ENCODE measurements at places on chromosomes 2 and 18. TPM values are rescaled to one million over a fixed set of nuclear protein-coding genes. Genes with fewer than 3 reads are reported as not detected.

IGFBP5 gene
- 0.74 TPM for total RNA-seq

HOXD13 gene
- total RNA-seq, result not detected

CKAP2L gene
- 15.1 TPM for total RNA-seq

SNED1 gene
- 1.1 TPM for total RNA-seq

ASB18 gene
- not detected for total RNA-seq

GAD1 gene
- total RNA-seq, result 0.47 TPM

METTL8 gene
- 54.4 TPM for total RNA-seq

RAPGEF4 gene
- total RNA-seq, result 4.7 TPM

CYS1 gene
- 0.04 TPM for total RNA-seq

IDH1 gene
- total RNA-seq, result 536 TPM

GRCh38 chr2:72826156-72826477 is 284 bp upstream of the EXOC6B start:
- H3K4me3 ChIP-seq, result peak overlapping the region; percentile 92
- no peak for DNase-seq
- peaks cover 10% of the 10 kb centered on the region for H3K4me1 ChIP-seq
- H3K27ac ChIP-seq, result no peak overlapping the region

GRCh38 chr2:10241641-10242430 is 60.9 kb upstream of the HPCAL1 start:
- H3K27ac ChIP-seq, result no peak overlapping the region
- H3K4me3 ChIP-seq, result no peak overlapping the region
- no peak for DNase-seq
- H3K36me3 ChIP-seq, result no peaks in the 10 kb centered on the region

GRCh38 chr2:236319036-236319435 is 54.8 kb upstream of the ASB18 start:
- no peaks in the 10 kb centered on the region for H3K4me1 ChIP-seq
- DNase-seq, result no peak
- no peak overlapping the region for H3K27ac ChIP-seq
- H3K36me3 ChIP-seq, result peaks cover 3% of the 10 kb centered on the region
- H3K27me3 ChIP-seq, result no peaks in the 10 kb centered on the region
- no peak overlapping the region for H3K4me3 ChIP-seq

- H3K4me1 ChIP-seq, result peaks cover 17% of the 10 kb centered on the region
- no peak overlapping the region for H3K27ac ChIP-seq
- DNase-seq, result peak; percentile 77
- no peaks in the 10 kb centered on the region for H3K27me3 ChIP-seq
- H3K4me3 ChIP-seq, result no peak overlapping the region
- H3K36me3 ChIP-seq, result no peaks in the 10 kb centered on the region
Observed at GRCh38 chr2:227774011-227774624, 28.4 kb downstream of the SCYGR8 start.

DNA sequence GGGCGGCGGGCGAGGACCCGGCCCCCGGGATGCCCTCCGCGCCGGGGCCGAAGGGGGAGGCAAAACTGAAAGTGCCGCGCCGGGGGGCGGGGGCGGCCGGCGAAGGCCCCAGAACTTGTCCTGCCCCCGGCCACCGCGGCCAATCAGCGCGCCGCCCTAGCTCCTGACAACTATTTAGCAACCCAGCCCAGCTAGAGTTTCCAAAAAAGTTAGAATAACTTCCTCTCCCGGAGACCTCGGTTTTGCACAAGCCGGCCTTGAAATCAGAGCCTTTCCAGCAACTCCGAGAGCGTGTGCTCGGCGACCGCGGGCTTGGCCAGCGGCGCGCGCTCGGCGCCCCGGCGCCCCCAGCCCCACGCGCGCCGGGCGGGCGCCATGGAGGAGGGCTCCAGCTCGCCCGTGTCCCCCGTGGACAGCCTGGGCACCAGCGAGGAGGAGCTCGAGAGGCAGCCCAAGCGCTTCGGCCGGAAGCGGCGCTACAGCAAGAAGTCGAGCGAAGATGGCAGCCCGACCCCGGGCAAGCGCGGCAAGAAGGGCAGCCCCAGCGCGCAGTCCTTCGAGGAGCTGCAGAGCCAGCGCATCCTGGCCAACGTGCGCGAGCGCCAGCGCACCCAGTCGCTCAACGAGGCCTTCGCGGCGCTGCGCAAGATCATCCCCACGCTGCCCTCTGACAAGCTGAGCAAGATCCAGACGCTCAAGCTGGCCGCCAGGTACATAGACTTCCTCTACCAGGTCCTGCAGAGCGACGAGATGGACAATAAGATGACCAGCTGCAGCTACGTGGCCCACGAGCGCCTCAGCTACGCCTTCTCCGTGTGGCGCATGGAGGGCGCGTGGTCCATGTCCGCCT is at the start of gene TWIST2:
TSS of gene TWIST2 (plus strand) at position 245 of the 850 bp plus-strand sequence. CDS start at position 376, 131 bp downstream.
- peaks cover 11% of the 10 kb centered on the region for H3K4me1 ChIP-seq
- peak within 1 kb of the TSS; percentile 66 for H3K4me3 ChIP-seq
- DNase-seq, result peak; percentile 83
- H3K36me3 ChIP-seq, result no peaks in the 10 kb centered on the region
- peaks cover 95% of the 10 kb centered on the region for H3K27me3 ChIP-seq
- H3K27ac ChIP-seq, result no peak within 1 kb of the TSS

GRCh38 chr2:99255491-99256318 is at the start of gene LYG2:
Gene LYG2 (minus strand): TSS chr2:99255666. CDS start chr2:99254260, 1,406 bp downstream.
- H3K4me3 ChIP-seq, result no peak within 1 kb of the TSS
- no peaks in the 10 kb centered on the region for H3K27me3 ChIP-seq
- no peak for DNase-seq
- H3K27ac ChIP-seq, result no peak within 1 kb of the TSS
- H3K36me3 ChIP-seq, result no peaks in the 10 kb centered on the region
